ENCODE measurements at places on chromosomes 13 and 19.
A peak's percentile ranks its signal among the peaks of the same experiment; 100 is the strongest.

- no peak for DNase-seq
These were observed 8.0 kb downstream of the MBD3 start for GRCh38 chr19:1584500-1585242.

GRCh38 chr13:66805657-66806056 is 424.5 kb downstream of the PCDH9 start:
- DNase-seq = no peak

DNA sequence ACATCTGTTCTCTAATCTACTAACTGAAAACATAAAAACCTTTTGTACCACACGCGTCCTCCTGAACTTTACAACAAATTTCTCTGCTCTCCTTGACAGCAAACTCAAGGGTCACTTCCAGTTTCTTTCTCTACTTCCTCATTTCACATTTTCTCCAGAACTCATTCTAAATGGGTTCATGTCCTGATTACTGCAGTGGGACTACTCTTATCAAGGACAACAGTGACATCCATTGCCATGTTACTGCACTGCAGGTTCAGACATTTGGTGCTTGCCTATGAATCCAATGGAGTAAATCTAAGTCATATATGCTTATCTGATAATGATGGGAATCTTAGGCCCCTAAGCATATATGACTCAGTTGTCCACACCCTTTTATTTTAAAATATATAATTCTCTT is 35.3 kb downstream of the FPR3 start:
- DNase-seq = no peak

GRCh38 chr19:44776402-44777096 is 1.1 kb upstream of the CBLC start:
- no peak for DNase-seq

GRCh38 chr13:39835253-39835652 is 179.8 kb downstream of the COG6 start:
- no peak for DNase-seq

GRCh38 chr19:36652958-36653357 is 13.7 kb downstream of the ZNF461 start:
- no peak for DNase-seq

GRCh38 chr19:18800636-18801035 is 9.5 kb upstream of the COMP start:
- no peak for DNase-seq

DNA sequence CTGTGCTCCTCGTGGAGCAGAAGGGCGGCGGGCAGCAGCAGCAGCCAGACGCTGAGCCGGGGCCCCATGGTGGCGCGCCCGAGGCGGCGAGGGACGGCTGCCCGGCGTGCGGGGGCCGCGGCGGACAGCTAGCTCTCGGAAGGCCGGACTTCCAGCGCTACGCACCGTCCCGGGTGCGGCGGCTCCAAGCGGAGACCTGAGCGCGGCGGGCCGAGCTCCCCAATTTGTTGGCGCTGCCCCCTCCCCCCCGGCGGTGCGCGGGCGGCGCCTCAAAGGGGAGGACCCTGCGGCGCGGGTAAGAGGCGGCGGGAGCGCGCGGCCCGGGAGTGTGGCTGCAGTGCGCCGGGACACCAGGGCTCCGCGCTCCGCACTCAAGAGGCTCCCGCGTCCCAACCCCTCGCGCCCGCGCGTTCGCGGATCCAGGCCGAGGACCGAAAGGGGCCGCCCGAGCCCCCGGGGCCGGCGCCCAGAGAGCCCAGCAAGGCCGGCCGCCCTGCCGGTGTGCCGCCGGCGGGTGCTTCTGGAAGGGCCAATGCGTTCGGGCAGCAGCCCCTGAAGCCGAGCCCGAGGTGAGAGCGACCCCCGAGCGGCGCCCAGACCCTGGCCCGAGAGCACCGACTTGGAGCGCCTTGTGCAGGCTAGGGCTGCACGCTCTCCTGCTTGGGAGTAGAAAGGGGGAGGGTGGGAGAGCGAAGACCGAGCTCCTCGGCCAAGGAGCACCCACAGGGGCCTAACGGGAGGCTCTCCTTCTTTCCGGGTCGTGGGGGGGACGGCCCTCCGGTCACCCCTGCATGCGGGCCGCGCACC is at the start of the genes COL4A1 and COL4A2:
COL4A1 (minus strand) TSS at position 198 of the 807 bp plus-strand sequence; CDS start at position 68, 130 bp downstream.
COL4A2 (plus strand) TSS at position 325 of the 807 bp plus-strand sequence. CDS start 620 bp downstream, outside the sequence.
- no peak for DNase-seq

GRCh38 chr13:112254061-112254818 is 121.9 kb upstream of the SPACA7 start:
- DNase-seq = no peak

- no peak for DNase-seq
These were observed 213.1 kb downstream of the OXGR1 start for GRCh38 chr13:96781141-96781540.

- peak; percentile 6 for DNase-seq
These were observed 43.1 kb downstream of the ZNF726 start for GRCh38 chr19:23957660-23958281.

- no peak for DNase-seq
These were observed 24.8 kb downstream of the IZUMO4 start for GRCh38 chr19:2121416-2122051.

DNA sequence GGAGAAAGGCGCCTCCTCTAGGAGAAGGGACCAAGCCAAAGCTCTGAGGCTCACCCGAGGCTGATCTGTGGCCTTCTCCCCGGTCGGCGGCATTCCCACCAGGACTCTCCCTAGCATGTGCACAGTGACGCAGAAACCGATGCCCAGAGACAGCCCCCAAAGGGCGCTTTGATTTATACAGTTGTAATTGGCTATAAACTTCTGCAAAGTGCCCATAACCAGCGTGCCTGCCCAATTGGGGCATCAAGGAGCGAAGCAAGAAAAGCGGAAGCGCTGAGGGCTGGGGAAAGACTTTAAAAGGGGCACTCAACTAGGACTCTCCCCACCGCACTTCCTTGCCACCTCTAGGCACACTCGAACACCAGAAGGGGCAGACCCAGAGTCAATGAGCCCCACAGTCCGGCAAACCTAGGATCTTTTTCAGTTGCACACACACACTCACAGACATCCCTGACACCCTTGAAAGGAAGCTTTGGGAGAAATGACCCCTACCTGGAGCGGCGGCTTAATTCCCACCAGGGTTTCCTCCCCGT is 1.8 kb downstream of the CDX2 start:
- DNase-seq = no peak

GRCh38 chr13:107205318-107206104 is 637.6 kb upstream of the ARGLU1 start:
- DNase-seq = peak; percentile 64

DNA sequence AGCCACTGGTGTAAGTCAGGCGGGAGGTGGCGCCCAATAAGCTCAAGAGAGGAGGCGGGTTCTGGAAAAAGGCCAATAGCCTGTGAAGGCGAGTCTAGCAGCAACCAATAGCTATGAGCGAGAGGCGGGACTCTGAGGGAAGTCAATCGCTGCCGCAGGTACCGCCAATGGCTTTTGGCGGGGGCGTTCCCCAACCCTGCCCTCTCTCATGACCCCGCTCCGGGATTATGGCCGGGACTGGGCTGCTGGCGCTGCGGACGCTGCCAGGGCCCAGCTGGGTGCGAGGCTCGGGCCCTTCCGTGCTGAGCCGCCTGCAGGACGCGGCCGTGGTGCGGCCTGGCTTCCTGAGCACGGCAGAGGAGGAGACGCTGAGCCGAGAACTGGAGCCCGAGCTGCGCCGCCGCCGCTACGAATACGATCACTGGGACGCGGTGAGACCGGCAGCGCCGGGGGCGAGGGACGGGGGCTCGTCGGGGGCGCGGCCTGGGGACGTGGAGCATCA is at the start of gene ALKBH7:
ALKBH7 (plus strand) TSS at position 201 of the 502 bp plus-strand sequence; CDS start at position 228, 27 bp downstream.
- peak; percentile 98 for DNase-seq

GRCh38 chr13:32142956-32143375 is 111.4 kb downstream of the FRY start:
- DNase-seq = no peak

GRCh38 chr19:11982526-11982925 is 17.7 kb downstream of the ZNF763 start:
- no peak for DNase-seq

DNA sequence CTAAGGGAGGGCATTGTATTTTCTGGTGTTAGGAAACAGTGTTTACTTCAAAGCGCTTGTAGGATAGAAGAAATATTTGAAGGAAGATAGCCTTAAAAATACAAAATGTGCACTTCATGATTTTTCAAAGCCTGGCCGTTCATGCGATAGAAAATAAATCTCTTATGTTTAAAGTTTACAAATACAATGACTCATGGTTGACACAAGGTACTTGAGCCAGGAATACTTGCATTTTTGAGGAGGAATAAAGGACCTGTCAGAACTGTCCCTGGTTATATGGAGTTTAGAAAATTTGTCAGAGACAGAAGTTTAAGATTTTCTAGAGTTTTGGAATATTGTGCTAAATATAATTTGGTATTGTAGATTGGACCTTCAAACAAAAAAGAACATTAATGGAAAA is 1223.2 kb upstream of the SLC10A2 start:
- DNase-seq = no peak

DNA sequence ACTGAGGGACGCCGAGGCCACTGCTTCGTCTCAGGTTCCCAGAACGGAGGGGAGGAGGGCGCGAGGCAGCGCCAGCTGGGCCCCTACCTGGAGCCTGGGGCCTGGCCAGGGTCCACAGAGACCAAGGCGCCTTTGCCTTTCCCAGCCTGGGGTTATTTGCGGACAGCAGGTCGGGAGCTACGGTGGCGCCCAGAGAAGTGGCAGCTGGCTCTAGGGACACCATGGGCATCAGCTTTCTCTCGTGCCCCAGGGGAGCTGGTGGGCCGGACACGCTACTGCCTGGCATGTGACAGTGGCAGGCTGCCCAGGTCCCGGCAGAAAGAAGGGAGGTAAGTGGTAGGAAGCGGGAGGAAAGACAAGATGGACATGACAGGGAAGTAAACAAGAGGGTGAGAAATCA is 19.0 kb downstream of the AKT2 start:
- DNase-seq = no peak

- no peak for DNase-seq
These were observed 54.0 kb upstream of the F7 start for GRCh38 chr13:113051641-113052040.

DNA sequence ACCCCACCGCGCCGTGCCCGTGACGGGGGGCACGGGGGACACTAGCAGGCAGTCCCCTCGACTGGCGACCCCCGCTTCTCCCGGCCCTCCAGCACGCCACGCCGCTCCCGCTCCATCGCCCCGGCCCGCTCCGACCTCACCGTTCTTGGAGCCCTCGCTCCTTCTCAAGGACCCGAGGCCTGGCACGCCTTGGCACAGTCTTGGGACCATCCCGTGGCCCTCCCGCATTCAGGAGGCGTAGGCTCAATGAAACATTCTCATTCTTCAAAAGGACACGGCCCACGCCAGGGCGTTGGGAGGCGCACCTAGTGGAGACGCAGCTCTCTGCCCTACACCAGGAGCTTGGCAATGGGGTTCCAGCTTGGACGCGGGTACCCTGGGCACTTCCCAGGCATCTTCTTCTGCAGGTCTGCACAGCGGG is 473 bp upstream of the CERS1 start:
- peak; percentile 25 for DNase-seq

DNA sequence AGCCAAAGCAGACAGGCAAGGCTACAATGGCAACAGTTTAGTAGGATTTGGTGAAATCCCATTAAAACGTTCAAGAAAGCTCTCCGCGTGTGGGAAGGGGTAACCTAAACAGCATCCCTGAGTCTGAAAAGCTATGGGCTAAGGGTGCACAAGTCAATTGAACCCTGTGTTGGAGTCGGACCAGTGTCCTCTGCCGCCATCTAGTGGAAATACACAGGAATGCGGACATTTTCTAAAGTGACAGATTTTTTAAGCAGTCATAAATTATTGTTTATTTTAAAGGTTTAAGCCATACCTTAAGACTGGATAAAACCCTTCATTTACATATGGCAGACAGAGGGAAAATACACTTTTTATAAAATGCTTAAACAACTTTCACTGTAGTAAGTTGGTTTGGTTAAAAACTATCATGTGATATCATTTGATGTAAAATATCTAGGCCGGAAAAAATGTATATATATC is 26.5 kb upstream of the LSM14A start:
- DNase-seq = peak; percentile 60

DNA sequence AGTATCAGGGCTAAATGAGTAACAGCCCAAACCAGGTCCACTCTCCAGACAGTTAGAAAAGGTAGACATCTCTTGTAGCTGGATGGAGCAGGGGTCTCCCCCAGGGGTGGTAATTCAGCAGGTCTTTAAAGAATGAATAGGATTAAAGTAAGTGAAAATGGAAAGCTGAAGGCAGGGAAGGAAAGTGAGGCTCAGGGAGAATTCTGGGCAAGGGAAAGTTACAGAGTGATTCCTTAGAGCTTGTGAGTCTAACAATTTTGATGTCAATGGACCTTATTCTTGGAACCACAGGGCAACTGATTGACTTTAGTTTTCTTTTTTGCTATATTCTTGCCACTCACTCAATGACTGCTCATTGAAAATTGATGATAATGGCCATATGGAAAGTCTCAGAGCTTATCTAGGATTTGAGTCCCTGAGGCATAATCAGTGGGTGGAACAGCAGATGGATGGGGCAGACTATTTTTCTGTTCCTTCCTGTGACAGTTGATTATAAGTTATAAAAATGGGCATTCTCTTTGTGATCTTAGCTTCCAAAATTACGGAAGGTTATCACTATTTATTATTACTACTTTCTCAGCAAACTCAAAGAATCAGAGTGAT is 76.9 kb downstream of the LRCH1 start:
- no peak for DNase-seq

DNA sequence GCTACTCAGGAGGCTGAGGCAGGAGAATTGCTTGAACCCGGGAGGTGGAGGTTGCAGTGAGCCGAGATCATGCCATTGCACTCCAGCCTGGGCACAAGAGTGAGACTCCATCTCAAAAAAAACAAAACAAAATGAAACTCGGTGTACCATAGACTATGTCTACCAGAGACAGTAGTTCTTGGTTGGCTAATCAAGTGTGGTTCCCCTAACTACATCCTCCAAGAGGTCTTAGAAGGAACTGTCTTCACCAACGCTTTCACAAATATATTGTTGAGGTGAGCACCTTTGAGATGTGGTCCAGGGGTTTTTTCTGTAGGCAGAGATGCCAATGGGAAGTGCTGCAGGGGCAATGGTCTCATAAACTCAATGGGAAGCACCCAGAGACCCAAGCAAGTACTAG is 48.0 kb downstream of the RFC3 start:
- DNase-seq = no peak

DNA sequence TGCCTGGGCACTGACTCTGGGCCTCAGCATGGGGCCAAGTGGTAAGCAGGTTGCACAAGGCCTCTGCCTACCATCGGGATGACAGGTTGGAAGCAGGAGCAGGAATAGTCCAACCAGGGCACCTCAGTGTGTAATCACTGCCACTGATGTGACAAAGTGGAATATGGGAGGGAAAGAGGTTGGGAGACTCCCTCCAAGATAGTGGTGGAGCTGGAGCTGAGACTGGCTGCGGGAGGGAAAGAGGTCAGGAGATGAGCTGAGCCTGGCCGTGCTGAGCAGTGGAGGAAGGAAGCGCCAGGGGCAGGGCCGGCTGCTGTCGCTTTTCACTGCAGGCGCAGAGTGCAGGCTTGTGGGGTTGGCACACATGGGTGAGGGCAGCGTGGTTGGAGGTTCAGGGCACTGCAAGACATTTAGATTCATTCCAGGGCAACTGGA is 6.8 kb downstream of the UPF3A start:
- DNase-seq = no peak
